ENCODE measurements at places on chromosomes 16 and 17.

DNA sequence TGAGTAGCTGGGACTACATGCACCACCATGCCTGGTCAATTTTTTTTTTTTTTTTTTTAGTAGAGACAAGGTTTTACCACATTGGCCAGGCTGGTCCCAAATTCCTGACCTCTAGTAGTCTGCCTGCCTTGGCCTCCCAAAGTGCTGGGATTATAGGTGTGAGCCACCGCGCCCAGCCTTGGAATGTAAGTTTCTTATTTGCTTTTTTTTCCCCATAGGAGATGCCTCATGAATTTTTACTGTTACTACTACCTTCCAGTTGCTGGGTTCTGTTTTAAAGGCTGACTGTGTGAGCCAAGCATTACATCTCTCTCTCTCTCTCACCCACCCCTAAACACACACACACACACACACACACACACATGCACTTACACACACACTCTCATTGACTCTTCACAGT, 112.6 kb downstream of the RGS9 start:
- no peak for DNase-seq

- no peak for DNase-seq
These were observed 261.7 kb downstream of the CEP112 start for GRCh38 chr17:65930140-65930730.

DNA sequence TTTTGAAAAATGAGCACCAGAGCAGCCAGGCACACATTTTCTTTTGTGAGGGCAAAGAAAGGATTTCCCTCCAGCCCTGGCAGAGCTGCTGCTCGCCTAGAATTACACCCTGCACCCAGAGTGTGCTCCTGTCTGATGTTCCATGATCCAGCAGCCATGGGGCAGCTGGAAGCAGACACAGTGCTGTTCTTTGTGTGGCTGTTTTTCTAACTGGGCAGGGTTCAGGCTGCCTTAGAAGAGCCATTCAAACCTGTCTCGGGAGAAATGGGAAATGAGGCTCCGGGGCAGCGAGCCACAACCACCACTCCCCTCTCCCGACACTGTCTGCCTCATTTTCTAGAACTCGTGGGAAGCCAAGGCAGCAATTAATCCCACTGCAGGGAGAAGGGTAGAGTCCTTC, 28.9 kb downstream of the LITAF start:
- no peak for DNase-seq

DNA sequence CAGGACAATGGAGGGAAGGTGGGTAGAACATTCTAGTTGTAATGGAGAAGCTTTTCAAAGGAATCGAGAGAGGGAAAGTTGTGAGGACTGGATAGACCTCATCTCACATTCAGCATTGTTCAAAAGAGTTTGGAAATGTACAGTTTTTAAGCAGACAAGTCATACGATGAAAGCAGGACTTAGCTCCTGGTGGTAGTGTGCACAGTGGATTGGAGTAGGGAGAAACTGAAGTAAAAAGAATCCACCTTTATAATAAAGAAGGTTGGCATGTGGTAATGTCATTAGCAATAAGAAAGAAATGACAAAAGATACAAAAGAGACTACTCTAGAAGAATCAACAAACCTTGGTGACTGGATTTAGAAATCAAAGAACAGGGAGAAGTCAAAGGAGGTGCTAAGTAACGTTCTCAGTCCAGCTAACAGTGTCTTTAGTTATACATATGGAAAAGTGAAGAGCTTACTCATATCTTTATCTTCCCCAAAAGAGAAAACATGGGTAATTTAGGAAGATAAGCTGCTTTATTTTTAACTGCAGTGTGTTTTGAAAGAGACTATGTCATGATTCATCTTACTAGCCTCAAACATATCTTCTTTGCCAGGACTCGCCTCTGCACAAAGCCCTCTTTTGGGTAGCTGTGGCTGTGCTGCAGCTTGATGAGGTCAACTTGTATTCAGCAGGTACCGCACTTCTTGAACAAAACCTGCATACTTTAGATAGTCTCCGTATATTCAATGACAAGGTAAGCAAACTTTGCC, 18.7 kb upstream of the EVI2A start:
- no peak for DNase-seq

GRCh38 chr17:71825687-71826086, 295.1 kb upstream of the SOX9 start:
- no peak for DNase-seq

- DNase-seq, result peak; percentile 22
These were observed 34.6 kb downstream of the TSC2 start for GRCh38 chr16:2082171-2082982.
